ENCODE measurements at places on chromosomes 3 and 15.
A peak's percentile ranks its signal among the peaks of the same experiment; 100 is the strongest.

DNA sequence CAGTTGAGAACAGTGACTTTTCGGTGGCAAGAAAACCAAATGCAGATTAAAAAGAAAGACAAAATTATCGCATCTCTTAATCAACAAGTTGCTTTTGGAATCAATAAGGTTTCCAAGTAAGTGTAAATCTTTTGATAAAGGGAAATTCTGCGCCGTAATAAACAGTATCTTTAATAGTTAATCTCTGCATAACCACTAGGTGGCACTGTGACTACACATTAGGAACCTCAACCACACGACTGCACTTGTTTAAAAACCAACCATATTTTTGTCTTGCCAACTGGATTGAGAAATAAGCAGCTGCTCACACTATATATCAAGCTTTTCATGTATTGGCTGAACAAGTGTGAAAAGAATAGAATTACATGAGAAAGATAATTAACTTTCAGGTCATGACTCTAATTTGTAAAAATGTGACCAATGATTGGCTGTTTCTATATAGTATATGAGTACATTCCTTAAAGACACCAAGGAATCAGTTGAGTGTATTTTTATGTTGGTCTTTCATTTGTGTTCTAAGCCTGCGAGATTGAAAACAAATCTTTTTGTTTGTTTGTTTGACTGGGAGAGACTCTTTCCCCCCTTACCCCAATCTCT is 72.7 kb downstream of the DZIP3 start:
- DNase-seq: peak; percentile 71

DNA sequence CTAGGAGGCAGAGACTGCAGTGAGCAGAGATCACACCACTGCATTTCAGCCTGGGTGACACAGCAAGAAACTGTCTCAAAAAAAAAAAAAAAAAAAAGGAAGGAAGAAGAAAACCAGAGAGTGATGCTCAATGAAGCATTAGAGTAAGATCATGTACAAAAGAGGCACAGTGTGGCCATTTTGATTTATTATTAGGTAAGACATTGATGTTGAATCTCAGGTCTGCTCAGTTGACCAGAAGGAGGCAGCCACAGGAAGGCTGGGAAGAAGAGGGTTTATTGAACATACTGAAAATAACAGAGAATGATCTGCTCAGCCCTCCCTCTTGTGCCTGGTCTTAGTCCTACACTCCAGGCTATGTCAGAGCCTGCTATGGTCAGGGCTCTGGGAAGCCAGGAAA is 15.6 kb downstream of the LRRK1 start:
- no peak for DNase-seq

DNA sequence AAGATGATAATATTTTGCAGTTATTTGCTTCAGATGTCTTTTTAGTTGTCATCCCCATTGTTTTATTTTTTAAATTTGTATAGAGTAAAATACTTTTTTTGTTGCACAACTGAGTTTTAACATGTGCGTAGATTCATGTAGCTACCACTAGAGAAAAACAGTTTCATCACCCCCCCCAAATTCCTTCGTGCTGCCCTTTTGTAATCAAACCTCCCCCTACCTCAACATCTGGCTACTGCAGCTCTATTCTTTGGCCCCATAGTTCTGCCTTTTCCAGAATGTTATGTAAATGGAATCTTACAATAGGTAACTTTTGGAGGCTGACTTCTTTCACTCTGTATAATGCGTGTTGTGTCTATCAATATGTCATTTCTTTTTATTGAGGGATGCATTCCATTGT is 232.0 kb upstream of the RASGRP1 start:
- no peak for DNase-seq

GRCh38 chr3:20079621-20080020 is 39.4 kb downstream of the KAT2B start:
- DNase-seq: no peak

- no peak for DNase-seq
These were observed 186.0 kb upstream of the LPP start for GRCh38 chr3:187967993-187968392.

GRCh38 chr3:192892981-192893700 is 24.5 kb downstream of the MB21D2 start:
- peak; percentile 44 for DNase-seq

- peak; percentile 43 for DNase-seq
These were observed 210.8 kb upstream of the SEMA6D start for GRCh38 chr15:47506329-47507100.

DNA sequence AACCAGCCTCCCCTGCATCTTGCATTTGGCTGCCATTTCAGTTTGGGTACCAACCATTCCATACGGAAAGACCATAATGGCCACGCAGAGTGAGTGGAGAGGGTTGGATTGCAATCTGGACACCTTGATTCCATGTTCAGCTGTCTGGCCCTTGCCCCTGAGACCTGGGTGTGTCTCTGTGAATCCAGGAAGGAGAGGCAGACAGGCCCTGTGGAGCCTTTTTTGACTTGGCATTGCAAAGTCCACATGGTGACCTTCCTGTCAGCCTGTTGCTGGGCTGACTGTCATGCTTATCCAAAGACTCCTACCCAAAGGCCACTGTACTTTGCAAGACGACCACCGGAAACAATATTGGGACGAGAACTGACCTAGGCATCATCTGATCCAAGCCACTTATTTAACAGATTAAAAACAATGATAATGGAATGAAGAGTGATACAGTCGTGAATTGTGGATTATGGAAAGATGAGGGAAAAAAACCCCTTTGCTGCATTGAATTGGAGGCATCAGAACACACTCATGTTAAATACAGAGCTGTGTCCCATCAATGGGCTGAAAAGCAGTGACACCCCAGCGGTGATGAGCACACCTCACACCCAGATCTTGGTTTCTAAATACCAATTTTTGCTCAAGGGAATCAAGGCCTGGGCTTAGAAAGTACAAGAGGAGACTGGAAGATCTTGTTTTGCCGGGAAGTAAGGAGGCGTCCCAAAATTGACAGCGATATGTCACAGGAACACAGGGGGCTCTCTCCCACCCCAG is 86.0 kb downstream of the LRRK1 start:
- no peak for DNase-seq

DNA sequence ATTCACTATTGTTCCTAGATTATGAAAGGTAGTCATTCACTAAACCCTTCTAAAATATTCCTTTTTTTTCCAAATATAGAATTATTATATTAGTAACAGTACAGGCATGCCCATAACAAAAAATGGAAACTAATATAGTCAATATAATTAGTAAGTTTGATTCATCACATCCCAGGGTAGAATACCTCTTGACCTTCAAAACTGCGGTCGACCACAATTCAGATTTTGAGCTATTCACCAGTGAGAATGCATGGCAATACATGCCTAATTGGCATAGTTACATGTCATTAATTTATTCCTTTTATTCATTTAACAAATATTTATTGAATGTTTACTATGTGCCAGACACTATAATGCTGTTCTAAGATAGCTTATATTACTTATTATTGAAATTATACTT is 98.0 kb downstream of the CHL1 start:
- no peak for DNase-seq

- no peak for DNase-seq
These were observed 292.3 kb upstream of the STT3B start for GRCh38 chr3:31240466-31240865.

GRCh38 chr15:84750583-84751092 is 2.2 kb downstream of the ZNF592 start:
- no peak for DNase-seq

GRCh38 chr3:44970926-44971490 is 5.0 kb downstream of the ZDHHC3 start:
- no peak for DNase-seq

DNA sequence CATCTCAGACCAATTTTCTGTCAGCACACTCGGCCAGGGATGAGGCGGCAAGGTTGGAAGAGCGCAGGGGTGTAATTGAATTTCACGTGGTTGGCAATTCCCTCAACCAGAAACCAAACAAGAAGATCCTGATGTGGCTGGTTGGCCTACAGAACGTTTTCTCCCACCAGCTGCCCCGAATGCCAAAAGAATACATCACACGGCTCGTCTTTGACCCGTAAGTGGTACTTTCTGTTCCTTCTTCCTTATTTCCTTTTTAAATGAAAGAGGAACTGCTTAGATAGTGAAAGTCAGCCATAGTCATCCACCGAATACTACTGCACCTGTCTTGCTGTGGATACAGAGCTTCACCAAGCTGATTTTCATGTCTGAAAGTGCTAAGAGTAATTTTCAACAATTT is 60.1 kb downstream of the SGO1 start:
- DNase-seq: no peak

GRCh38 chr15:43246261-43246774 is 20.4 kb downstream of the TGM5 start:
- DNase-seq: no peak

DNA sequence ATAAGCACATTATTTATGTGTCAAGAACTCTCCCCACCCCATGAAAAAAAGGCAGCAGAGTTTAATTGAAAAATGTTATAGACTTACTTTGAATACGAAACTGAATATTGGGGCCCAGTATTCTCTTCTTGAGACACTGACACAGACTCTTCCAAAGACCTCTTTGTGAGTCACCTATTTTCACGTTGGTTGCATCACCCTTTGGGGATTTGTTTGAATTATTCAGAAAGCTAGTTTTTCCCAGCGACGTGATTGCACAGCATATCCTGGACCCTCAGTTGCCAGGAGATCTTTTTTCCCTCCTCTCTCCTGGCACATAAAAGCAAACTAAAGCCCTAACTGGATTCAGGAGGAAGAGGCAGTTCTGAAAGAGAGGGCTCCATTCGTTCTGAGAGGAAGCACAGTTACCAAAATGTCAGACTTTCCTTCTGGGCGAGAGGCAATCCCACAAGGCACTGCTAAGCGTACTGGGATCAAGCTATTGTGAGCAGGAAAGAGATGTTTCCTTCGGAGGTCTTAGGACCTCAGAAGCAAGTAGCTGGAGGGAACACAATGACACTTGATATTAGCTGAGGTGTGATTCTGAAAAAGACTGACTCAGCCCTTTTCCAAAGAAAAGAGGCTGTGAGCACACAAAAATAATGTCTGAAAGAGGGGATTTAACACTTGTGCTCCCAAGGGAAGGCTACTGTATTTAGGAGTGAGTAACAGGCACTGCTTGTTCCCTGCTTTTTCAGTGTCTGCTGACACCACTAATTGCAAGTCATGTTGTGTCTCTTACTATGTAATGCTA is 65.8 kb upstream of the CADPS start:
- no peak for DNase-seq

- DNase-seq: peak; percentile 29
These were observed 608.4 kb downstream of the CADM2 start for GRCh38 chr3:85567071-85567676.

DNA sequence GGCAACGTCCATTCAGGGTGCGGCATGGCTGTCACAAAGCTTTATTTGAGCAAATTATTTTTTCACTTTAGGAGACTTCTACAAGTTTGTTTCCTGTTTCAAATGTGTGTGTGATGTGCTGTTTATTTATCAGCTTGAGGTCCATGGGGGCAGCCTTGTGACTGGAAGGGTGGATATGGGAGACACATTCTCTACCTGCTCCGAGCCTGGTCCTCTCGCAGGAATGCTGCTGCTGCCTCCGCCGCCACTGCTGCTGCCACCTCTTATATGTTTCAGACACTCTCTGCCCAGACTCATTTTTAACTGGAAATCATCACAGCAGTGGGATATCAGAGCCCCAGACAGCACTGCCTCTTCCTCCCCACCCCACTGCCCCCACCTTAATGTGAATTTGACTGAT is 83.5 kb upstream of the PXYLP1 start:
- no peak for DNase-seq

DNA sequence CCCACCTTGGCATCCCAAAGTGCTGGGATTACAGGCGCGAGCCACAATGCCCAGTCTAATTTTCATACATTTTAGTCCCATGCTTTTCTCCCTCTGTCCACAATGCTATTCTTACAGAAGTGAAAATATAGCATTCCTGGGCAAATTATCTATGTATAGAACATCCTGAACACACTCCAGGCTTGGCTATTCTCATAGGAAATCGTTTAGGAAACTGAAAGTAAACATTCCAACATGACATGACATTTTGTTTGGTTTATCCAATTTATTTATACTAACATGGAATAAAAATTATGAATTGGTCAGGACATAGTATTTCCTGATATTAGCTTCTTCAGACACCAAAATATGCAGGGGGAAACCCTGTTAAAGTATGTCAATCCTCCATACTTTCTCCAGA is 52.6 kb downstream of the SYNM start:
- peak; percentile 13 for DNase-seq

DNA sequence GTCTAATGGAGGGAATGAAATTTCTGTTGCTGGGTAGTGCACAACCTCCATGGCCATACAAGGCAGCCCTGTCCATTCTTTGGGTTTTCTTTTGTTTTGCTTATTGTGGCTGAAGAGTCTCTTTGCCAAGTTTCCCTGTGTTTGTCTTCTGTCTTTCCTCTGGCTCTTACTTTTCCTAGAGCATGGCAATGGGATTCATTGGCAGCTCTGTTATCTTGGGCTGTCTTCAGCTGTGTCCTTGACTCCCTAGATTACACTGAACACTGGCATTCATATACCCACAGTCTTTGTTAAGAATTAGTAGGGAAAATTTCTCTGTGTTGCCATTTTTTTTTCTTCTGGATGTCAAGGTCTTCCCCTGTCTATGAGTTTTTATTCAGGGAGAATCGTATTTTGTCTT is 16.1 kb upstream of the DCBLD2 start:
- no peak for DNase-seq

- no peak for DNase-seq
These were observed 31.6 kb upstream of the CNTN3 start for GRCh38 chr3:74646094-74646493.

GRCh38 chr3:148642616-148643015 is 55.1 kb upstream of the AGTR1 start:
- no peak for DNase-seq

DNA sequence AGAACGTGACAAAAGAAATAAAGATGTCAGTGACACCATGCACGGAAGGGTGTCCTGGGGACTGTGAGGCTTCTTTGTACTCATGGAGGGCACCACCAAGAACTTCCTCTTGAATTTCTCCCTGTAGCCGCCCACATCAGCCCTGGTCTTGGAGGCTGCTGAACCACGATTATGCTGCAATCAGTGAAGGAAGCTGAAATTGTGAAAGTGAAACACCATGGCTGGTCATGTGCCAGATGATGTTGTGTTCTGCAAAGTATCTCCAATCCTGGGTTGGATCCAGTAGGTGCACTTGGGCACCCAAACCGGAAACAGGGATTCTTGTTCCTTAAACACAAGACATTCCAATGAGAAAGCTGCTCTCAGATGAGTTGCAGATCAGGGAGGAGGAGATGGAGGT is 104.4 kb upstream of the GOLGA6L6 start:
- no peak for DNase-seq

DNA sequence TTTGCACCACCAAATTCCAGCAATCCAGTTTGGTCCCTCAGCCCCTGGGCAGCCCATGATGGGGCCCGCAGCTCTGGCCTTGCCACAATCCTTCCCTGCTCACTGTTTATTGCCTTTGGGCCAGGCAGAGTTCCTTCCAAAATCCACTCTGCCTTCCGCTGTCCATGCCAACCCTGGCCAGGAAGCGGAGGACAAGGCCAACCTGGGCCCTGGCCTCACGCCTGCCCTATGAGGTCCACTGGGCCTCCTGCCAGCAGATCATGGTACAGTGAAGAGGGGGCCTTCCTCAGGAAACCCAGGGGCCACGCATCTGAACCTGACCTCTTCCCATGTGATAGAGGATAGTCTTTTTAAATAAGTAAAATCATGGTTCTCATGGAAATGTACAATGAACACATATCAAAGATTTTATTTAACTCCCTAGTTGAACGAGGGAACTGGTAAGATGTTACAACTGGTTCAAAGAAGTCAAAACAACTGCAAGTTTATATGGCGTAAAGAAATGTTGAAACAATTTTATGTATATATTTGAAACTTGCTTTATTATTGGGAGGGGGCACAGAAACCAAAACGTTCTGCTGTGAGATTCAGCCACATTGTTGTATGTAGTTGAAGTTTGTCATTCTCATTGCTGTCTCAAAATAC is 95.8 kb upstream of the TNFAIP8L3 start:
- peak; percentile 40 for DNase-seq

GRCh38 chr15:75033809-75034208 is 10.4 kb downstream of the PPCDC start:
- no peak for DNase-seq

Data from endothelial cell of umbilical vein (primary cell).